IPS DF 19.7 (cell line): ENCODE measurements at places on chromosomes 4 and X.

GRCh38 chr4:174929346-174929745 lies 11.2 kb downstream of the ADAM29 start:
- no peak for DNase-seq

- peak; percentile 45 for DNase-seq
Observed at GRCh38 chr4:95701500-95702170, 138.3 kb upstream of the PDHA2 start.

DNA sequence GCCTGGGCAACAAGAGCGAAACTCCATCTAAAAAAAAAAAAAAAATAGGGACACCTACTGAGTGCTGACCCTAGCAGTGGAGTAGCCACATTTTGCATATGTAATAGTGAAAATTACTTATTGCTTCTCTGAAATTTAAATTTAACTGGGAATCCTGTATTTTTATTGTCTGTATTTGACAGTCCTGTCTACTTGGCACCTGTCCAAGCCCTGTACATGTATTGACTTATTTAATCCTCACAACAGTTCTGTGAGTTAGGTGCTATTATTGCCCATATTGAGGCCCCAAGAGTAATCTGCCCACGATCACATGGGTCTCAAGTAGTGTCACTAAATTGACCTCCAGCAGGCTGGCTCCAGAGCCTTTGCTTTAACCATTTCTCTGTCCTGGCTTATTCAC lies 81.6 kb downstream of the WDR19 start:
- DNase-seq: no peak

GRCh38 chrX:73615022-73615421 lies 52.0 kb downstream of the CHIC1 start:
- DNase-seq: no peak

GRCh38 chr4:10118048-10119004 lies 1.7 kb upstream of the WDR1 start:
- no peak for DNase-seq

- no peak for DNase-seq
Observed at GRCh38 chrX:47808904-47809788, 27.6 kb upstream of the ZNF81 start.

- no peak for DNase-seq
Observed at GRCh38 chrX:130593911-130594310, 192.1 kb downstream of the RBMX2 start.

DNA sequence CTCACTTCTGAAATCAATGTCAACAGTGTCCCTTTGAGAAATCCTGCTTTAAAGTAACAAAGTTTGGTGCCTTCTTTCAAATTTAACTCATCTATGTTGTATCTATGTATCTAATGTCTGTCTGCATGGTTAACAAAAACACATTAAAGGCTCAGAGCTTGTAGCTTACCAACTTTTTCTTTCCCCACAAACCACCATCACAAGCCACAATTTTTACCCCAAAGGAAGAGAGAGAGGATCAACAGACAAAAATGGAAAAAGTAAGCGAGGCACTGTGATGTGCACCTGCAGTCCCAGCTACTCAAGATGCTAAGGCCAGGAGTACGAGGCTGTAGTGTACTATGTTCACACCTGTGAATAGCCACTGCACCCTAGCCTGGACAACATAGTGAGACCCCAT lies 17.2 kb downstream of the ATRX start:
- DNase-seq: no peak

DNA sequence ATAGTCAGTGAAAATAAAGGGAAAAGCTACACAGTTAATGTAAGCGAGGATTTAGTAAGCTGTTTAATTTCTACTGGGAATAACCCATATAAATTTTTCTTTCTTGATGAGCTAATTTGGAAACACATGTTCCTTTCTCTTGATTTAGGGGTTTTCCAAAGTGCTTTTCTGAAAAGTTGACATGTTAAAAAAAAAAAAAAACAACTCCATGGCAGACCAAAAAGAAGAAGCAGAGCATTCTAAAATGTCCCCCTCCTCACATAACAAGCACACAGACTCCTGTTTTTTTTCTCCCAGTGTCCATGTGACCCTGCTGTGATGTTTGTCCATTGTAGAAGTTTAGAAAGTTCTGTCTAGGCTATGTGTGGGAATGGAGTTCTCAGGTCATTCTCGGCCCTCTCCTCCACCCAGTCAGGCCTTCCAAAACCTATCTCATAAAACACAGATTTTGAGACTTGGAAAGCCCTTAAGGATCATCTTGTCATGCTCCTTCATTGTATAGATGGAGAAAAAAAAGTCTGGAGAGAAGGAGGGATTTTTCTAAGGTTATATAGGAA lies 792 bp downstream of the CLIC2 start:
- DNase-seq: no peak

GRCh38 chr4:20684852-20685763 lies 15.2 kb upstream of the PACRGL start:
- DNase-seq: no peak

- no peak for DNase-seq
Observed at GRCh38 chrX:148618470-148619445, 118.3 kb downstream of the AFF2 start.

- no peak for DNase-seq
Observed at GRCh38 chr4:178778496-178778895, 1336.3 kb upstream of the AGA start.

- no peak for DNase-seq
Observed at GRCh38 chrX:123036401-123036800, 147.7 kb upstream of the GRIA3 start.

- DNase-seq: no peak
Observed at GRCh38 chr4:53023677-53024299, 161.7 kb downstream of the RASL11B start.

DNA sequence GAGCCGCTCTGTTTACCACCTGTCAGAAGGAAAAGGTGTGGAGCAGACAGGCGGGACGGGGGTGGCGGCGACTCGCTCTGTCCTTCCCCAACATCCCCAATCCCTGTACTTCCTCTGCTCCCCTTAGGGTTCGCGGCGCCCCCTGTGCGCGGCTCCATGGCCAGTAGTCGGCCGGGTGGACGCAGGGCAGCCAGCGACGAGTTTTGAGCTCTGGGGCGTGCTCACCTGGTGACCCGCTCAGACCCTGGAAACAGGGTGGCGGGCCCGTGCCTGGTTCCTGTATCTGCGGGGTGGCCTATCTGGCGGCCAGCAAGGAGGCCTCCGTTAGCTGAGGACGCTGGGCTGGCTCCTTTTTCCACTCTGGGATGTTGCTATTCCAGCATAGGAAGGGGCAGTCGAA lies 5.4 kb upstream of the MAGIX start:
- DNase-seq: no peak

DNA sequence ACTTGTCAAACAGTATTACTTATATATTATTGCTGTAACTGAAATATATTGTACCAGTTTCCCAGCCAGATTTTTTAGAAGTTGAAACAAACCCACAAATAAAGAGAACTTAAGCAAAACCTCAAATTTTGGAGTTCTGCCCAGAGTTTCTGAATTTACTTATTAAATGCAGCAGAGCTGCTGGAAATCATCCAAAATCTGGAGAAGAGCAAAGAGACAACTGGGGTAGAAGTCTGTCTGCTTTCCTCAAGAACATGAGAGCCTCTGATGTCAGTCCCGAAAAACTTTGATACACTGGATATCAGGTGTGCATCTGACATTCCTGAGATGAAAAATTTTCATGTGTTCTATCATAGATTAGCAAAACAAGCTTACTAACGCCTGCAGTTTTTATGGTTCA lies 325.9 kb downstream of the NR3C2 start:
- DNase-seq: no peak

- no peak for DNase-seq
Observed at GRCh38 chr4:107036584-107037198, 578 bp upstream of the DKK2 start.

DNA sequence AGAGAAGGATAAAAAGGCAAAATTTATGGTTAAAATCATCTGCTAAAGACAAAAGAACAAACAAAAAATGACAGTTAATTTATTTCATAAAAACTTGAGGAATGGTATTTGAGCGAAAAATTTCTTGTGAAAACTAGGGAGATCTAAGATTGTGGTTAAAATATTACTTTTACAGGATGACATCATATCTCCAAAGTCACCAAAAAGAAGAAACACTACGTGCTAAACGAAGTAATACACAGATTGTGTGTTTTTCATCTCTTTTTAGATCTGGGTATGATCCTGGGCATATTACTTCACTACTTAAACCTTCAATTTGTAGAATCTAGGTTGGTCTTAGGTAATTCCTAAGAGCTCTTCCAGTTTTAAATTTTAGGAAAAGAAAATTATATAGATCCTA lies 107.7 kb downstream of the CAMK2D start:
- no peak for DNase-seq
